ENCODE measurements at places on chromosomes 1 and 21. TPM values are rescaled to one million over a fixed set of nuclear protein-coding genes. Genes with fewer than 3 reads are reported as not detected.

- DNase-seq: no peak
Measured at GRCh38 chr1:167689567-167689920, 32.2 kb upstream of the MPZL1 start.

CD247 gene
- total RNA-seq: 78.3 TPM

DNA sequence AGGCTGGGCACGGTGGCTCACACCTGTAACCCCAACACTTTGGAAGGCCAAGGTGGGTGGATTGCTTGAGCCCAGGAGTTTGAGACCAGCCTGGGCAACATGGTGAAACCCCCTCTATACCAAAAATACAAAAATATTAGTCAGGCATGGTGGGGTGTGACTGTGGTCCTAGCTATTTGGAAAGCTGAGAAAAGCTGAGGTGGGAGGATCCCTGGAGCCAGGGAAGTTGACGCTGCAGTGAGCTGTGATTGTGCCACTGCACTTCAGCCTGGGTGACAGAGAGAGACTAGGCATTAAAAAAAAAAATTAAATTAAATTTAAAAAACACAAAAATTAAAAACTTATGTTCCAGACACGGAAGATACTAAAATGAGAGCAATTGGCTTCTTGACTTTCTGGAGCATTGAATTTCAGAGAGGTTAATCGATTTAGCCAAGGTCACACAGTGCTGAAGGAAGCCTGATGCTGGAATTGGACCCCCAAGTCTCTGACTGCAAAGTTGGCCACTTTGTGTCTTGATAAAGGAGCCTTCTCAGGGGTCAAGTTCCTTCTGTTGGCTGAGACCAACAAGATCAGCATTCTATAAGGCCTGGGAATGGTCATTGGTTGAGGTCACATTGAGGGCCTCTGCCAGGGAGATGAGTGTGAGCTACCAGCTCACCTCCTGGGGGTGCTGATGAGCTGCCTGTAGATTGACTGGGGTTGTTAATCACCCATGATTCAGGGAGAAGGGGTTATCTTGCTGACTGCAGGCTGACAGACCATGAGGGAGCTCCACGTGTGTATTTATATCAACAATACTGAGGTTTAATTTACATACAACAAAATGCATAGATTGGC, 54.3 kb downstream of the RPS6KA1 start:
- DNase-seq: peak; percentile 68

GRCh38 chr1:85311818-85312217, 35.4 kb upstream of the BCL10 start:
- DNase-seq: no peak

TNFSF18 gene
- total RNA-seq: not detected

GRCh38 chr1:15178571-15179484, 25.3 kb downstream of the TMEM51 start:
- no peak for DNase-seq

- no peak for DNase-seq
Measured at GRCh38 chr1:16095447-16095846, 22.0 kb upstream of the FAM131C start.

GRCh38 chr1:222709700-222710153, 2.6 kb downstream of the AIDA start:
- DNase-seq: no peak
